ENCODE measurements at places on chromosomes 6 and 20. TPM values are rescaled to one million over a fixed set of nuclear protein-coding genes. Genes with fewer than 3 reads are reported as not detected.

Gene CALHM6
- 1.6 TPM for total RNA-seq

GRCh38 chr6:3596766-3597165, 139.9 kb upstream of the SLC22A23 start:
- peaks cover 8% of the 10 kb centered on the region for H3K36me3 ChIP-seq
- H3K4me3 ChIP-seq, result no peak overlapping the region

- H3K27ac ChIP-seq, result no peak overlapping the region
- H3K4me1 ChIP-seq, result peaks cover 18% of the 10 kb centered on the region
- no peak for DNase-seq
Observed at GRCh38 chr6:64252256-64252655, 616.7 kb downstream of the PHF3 start.

Gene MAP3K5
- 4.7 TPM for total RNA-seq

DNA sequence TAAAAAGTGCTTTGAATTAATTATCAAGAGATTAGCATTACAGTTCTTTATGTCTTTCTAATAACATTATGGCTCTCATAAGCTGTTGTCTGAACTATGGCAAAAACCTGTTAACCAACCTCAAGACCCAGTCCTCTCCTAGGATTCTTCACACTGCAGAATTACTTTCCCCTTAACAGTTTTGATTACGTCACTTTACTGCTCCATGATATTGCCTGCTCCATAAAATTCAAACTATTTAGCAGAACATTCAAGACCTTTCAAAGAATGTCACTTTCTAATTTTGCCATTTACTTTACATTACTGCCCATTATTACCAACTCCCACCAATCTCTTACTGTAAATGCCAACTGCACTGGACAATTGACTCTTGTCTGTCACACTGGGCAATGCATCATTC, 843.5 kb downstream of the PHF3 start:
- no peaks in the 10 kb centered on the region for H3K36me3 ChIP-seq
- no peak overlapping the region for H3K4me3 ChIP-seq
- H3K4me1 ChIP-seq, result no peaks in the 10 kb centered on the region
- H3K27ac ChIP-seq, result no peak overlapping the region
- no peaks in the 10 kb centered on the region for H3K27me3 ChIP-seq
- no peak for DNase-seq

- no peaks in the 10 kb centered on the region for H3K36me3 ChIP-seq
- peaks cover 6% of the 10 kb centered on the region for H3K4me1 ChIP-seq
- no peak overlapping the region for H3K27ac ChIP-seq
- no peak for DNase-seq
- no peak overlapping the region for H3K4me3 ChIP-seq
- H3K27me3 ChIP-seq, result no peaks in the 10 kb centered on the region
Observed at GRCh38 chr6:162960679-162961457, 233.1 kb downstream of the PACRG start.

Gene ESR1
- 0.24 TPM for total RNA-seq

- H3K4me1 ChIP-seq, result peaks cover 20% of the 10 kb centered on the region
- no peak for DNase-seq
- no peaks in the 10 kb centered on the region for H3K36me3 ChIP-seq
- H3K27ac ChIP-seq, result peak overlapping the region; percentile 26
Observed at GRCh38 chr6:6751619-6752023, 163.1 kb downstream of the LY86 start.

DNA sequence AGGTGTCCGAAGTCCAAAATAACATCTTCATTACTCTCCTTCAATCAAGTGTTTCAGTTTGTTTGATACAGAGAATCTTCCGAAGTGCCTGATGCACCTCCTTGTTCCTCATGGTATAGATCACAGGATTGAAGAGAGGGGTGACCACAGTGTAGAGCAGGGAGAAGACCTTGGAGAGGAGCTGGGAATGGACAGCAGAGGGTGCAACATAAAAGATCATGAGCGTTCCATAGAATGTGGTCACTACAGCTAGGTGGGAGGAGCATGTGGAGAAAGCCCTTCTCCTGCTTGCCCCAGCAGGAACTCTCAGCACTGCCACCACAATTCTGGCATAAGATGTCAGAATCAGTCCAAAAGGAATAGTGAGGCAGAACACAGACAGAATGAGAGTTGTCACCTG, 11.9 kb downstream of the OR12D1 start:
- H3K27ac ChIP-seq, result no peak overlapping the region
- H3K27me3 ChIP-seq, result peaks cover 45% of the 10 kb centered on the region
- no peaks in the 10 kb centered on the region for H3K4me1 ChIP-seq
- H3K4me3 ChIP-seq, result no peak overlapping the region
- DNase-seq, result no peak

GRCh38 chr6:125099211-125100073, 54.1 kb upstream of the TPD52L1 start:
- H3K27ac ChIP-seq, result peak overlapping the region; percentile 51
- H3K4me3 ChIP-seq, result peak overlapping the region; percentile 85
- no peaks in the 10 kb centered on the region for H3K36me3 ChIP-seq
- H3K4me1 ChIP-seq, result peaks cover 18% of the 10 kb centered on the region
- peaks cover 10% of the 10 kb centered on the region for H3K27me3 ChIP-seq

DNA sequence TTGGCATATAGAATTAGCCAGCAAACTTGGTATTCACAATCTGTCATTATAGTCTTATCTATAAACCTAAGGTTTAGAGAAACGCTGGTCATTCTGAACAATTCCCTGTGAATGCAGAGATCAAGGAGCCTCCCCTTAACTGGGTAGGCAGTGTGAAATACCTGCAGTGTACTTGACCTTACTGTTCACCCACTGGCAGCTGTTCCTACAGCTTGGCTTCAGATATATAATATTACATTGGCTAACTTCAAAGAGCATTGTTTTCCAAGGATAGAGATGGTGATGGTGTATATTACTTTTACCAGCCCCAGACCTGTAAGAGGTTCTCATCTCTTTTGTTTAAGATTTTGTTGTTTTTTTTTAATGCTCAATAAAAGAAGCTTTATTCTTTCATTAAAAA, 168.3 kb downstream of the ESR1 start:
- no peak for DNase-seq
- no peak overlapping the region for H3K27ac ChIP-seq
- no peaks in the 10 kb centered on the region for H3K36me3 ChIP-seq
- H3K4me1 ChIP-seq, result no peaks in the 10 kb centered on the region
- no peak overlapping the region for H3K4me3 ChIP-seq

Gene SRSF3
- total RNA-seq, result 361 TPM

Gene ERVFRD-1
- total RNA-seq, result not detected

DNA sequence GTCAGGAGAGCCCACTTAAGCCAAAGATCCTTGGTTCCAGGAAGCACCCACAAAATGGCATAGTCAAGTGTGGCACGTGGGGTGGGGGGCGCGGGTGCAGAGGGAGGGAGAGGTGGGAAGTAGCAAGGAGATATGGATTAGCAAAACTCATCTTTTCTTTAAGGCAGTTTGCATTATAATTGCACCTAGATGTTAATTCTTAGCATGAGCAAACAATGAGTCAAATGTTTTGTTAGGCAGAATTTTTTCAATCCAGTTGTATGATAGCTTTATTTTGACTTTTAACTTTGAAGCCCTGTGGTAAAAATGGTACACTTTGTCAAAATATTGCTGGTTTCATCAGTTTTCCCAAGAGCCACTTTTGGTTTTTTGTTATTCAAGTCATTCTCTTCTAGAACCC, 15.0 kb downstream of the SCAND1 start:
- no peaks in the 10 kb centered on the region for H3K4me1 ChIP-seq
- H3K4me3 ChIP-seq, result no peak overlapping the region
- H3K27ac ChIP-seq, result no peak overlapping the region
- no peak for DNase-seq
- no peaks in the 10 kb centered on the region for H3K27me3 ChIP-seq
- peaks cover 10% of the 10 kb centered on the region for H3K36me3 ChIP-seq

DNA sequence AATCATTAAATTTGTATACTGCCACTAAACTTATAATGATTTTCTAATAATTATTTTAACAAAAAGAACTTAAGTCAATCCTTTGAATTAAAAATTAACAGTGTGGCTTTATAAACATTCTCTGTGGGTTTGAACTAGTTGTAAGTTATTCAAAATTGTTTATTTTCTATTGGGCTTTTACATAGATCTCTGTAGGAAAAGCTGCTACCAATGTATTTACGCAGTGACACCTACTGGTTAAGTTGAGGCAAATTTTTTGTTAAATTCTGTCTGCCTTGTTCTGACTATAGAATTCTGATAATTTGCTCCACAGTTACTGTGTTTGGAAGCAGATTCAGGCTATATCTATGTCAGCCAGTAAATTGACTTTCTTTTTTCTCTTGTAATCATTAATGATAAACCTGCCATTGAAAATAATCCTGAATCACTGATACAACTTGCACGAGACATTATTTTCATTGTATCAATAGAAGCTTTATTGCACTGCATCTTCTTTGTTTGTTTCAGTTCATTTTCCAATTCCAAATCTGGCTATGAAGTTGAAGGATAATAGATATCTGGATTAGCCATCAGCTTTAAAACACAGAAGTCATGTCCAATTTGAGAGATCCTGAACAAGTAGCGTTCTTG, 66.0 kb upstream of the UTRN start:
- peaks cover 5% of the 10 kb centered on the region for H3K36me3 ChIP-seq
- peaks cover 11% of the 10 kb centered on the region for H3K27me3 ChIP-seq
- no peak for DNase-seq
- no peak overlapping the region for H3K27ac ChIP-seq
- H3K4me3 ChIP-seq, result peak overlapping the region; percentile 30
- H3K4me1 ChIP-seq, result peaks cover 26% of the 10 kb centered on the region

GRCh38 chr6:7062451-7063162, 45.2 kb upstream of the RREB1 start:
- no peak for DNase-seq
- no peak overlapping the region for H3K4me3 ChIP-seq
- no peaks in the 10 kb centered on the region for H3K36me3 ChIP-seq
- H3K4me1 ChIP-seq, result peaks cover 6% of the 10 kb centered on the region

DNA sequence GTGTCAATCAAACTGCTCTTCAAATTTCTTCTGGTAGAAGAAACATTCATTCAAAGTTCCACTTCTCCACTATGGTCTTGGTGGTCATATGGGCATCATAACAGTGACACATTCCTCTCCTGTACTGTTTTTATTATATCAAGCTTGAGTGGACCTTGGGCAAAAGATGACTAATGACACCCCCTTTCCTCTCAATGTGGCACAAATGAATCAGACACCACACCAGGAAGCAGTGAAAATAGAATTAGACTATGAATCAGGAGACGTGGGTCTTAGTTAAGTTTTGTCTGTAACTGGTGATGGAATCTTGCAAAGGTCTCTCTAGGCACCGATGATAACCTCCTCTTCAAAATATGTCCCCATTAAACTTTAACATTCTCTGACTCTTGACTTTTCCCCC, 9.0 kb upstream of the NRSN1 start:
- no peak overlapping the region for H3K4me3 ChIP-seq
- no peak overlapping the region for H3K27ac ChIP-seq
- no peaks in the 10 kb centered on the region for H3K36me3 ChIP-seq
- H3K27me3 ChIP-seq, result peaks cover 7% of the 10 kb centered on the region
- DNase-seq, result no peak

- peaks cover 40% of the 10 kb centered on the region for H3K27me3 ChIP-seq
- peaks cover 8% of the 10 kb centered on the region for H3K36me3 ChIP-seq
- peak overlapping the region; percentile 89 for H3K4me3 ChIP-seq
- peak overlapping the region; percentile 3 for H3K27ac ChIP-seq
- no peak for DNase-seq
Observed at GRCh38 chr6:147510929-147511590, 2.6 kb downstream of the SAMD5 start.

DNA sequence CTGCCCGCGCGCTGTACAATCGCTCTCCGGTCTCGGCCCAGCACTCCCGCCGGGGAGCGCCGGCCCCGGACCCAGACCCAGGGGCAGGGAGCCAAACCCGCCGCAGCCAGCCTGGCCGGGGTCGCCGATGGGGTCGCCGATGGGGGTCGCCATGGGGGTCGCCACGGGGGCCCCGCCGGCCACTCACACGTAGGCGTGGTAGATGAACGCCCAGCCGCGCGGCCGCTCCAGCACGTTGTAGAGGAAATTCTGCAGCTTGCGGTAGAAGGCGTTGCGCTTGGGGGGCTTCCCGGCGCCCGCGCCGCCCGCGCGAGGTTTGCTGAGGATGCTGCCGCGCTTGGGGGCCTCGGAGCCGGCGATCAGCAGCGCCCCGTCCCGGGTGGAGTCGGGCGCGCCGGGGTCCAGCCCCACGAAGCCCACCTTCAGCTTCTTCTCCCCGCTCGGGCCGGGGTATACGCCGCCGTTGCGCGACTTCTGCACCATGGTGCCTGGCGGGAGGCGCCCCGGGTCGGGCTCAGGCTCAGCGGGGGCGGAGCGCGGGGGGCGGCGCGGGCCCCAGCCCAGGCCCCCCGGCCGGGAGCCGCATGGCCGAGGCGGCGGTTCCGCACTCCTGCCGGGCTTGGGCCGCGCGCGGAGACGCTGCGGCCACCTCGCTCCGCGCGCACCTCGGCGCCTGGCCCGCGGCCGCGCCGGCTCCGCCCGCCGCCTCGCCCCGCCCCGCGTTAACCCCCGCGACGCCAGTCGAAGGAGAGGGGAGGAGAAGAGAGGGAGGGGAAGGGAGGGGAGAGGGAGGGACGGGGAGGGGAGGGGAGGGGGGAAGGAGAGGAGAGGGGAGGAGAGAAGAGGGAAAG, at the start of gene KCNQ2:
KCNQ2 (minus strand) TSS at position 675 of the 851 bp plus-strand sequence; CDS start at position 483, 192 bp downstream.
- H3K4me3 ChIP-seq, result peak within 1 kb of the TSS; percentile 58
- no peaks in the 10 kb centered on the region for H3K36me3 ChIP-seq
- H3K27me3 ChIP-seq, result peaks cover 34% of the 10 kb centered on the region

GRCh38 chr6:90765895-90766294, 179.0 kb upstream of the MAP3K7 start:
- DNase-seq, result no peak
- H3K36me3 ChIP-seq, result no peaks in the 10 kb centered on the region
- H3K4me3 ChIP-seq, result no peak overlapping the region
- peaks cover 3% of the 10 kb centered on the region for H3K27me3 ChIP-seq
- peaks cover 11% of the 10 kb centered on the region for H3K4me1 ChIP-seq
- no peak overlapping the region for H3K27ac ChIP-seq

DNA sequence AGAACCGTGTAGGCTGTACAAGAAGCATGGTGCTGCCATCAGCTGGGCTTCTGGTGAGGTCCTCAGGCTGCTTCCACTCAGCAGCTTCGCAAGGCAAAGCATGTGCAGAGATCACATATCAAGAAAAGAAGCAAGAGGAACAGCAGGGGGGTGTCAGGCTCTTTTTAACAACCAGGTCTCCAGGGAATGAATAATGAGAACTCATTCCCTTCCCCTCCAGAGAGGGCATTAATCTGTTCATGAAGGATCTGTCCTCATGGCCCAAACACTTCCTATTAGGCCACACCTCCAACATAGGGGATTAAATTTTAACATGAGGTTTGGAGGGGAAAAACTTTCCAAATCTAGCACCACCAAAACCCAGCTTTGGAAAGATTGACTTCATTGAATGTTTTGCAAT, 20.0 kb downstream of the GINM1 start:
- peaks cover 28% of the 10 kb centered on the region for H3K36me3 ChIP-seq
- no peak overlapping the region for H3K4me3 ChIP-seq
- no peak overlapping the region for H3K27ac ChIP-seq
- H3K4me1 ChIP-seq, result no peaks in the 10 kb centered on the region
- no peak for DNase-seq

Gene MUCL3
- total RNA-seq, result 0.31 TPM

Gene RFX6
- total RNA-seq, result 23.9 TPM

Gene GGTLC1
- total RNA-seq, result not detected

Gene PRSS16
- 28.9 TPM for total RNA-seq

- H3K27ac ChIP-seq, result no peak overlapping the region
- no peak overlapping the region for H3K4me3 ChIP-seq
- peaks cover 4% of the 10 kb centered on the region for H3K27me3 ChIP-seq
- no peak for DNase-seq
- H3K4me1 ChIP-seq, result no peaks in the 10 kb centered on the region
Observed at GRCh38 chr20:46573788-46574584, 23.5 kb upstream of the OCSTAMP start.

- H3K4me1 ChIP-seq, result peaks cover 15% of the 10 kb centered on the region
- H3K36me3 ChIP-seq, result no peaks in the 10 kb centered on the region
- peaks cover 2% of the 10 kb centered on the region for H3K27me3 ChIP-seq
- H3K4me3 ChIP-seq, result no peak overlapping the region
- no peak for DNase-seq
Observed at GRCh38 chr20:40317156-40317790, 371.8 kb downstream of the MAFB start.
